ENCODE measurements at places on chromosomes 7 and 10.
A peak's percentile ranks its signal among the peaks of the same experiment; 100 is the strongest.

DNA sequence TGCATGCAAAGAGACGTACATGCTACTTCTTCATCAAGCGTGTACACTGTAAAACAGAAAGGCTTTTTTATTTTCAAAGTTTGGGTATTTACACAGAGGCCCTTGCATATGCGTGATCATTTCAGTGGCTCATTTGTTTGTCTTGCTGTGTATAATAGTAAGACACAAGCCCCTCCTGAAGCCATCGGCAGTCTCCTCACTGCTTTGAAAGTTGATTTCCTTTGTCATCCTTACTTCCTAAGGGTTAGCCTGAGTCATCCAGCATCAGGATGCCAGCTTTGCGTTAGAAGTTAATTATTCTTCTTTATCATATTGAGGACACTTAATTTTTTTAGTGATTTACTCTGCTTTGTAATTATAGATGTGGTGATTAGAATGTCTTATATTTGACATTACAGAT lies 72.5 kb upstream of the CTBP2 start:
- H3K36me3 ChIP-seq = no peaks in the 10 kb centered on the region
- no peaks in the 10 kb centered on the region for H3K4me1 ChIP-seq
- no peak overlapping the region for H3K4me3 ChIP-seq

GRCh38 chr7:81331061-81332018 lies 412.5 kb upstream of the SEMA3C start:
- DNase-seq = no peak
- no peak overlapping the region for H3K27ac ChIP-seq
- no peaks in the 10 kb centered on the region for H3K36me3 ChIP-seq
- no peaks in the 10 kb centered on the region for H3K27me3 ChIP-seq
- no peaks in the 10 kb centered on the region for H3K4me1 ChIP-seq
- no peak overlapping the region for H3K4me3 ChIP-seq

DNA sequence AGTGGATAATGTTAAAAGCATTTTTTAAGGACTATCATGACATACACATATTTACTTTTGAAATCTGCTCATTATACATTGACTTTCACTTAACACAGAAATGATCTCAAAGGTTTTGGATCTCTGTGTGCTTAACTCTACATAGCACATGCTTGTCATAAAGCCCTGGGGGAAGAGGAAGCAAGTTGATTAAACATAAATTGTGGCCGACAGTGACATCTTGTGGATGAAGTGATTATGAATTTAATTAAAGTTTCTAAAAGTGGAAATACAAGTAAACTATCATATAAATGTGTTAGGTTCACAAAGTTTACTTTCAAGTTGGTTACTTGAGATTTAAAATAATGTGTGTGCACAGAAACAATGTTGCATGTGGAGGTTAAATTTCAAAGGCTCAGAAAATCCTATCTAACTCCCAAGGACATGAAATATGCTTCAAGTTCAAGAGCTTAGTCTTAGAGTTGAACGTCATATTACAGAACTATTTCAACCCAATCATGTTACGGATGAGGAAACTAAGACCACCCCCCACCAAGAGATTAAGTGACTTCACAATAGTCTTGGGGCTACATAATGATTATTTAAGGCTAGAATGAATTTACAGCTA lies 1247.8 kb downstream of the GATA3 start:
- no peak overlapping the region for H3K27ac ChIP-seq
- no peaks in the 10 kb centered on the region for H3K36me3 ChIP-seq
- peaks cover 3% of the 10 kb centered on the region for H3K27me3 ChIP-seq
- H3K4me1 ChIP-seq = no peaks in the 10 kb centered on the region

- H3K27ac ChIP-seq = no peak overlapping the region
- no peaks in the 10 kb centered on the region for H3K4me1 ChIP-seq
- H3K27me3 ChIP-seq = no peaks in the 10 kb centered on the region
These were observed 476.8 kb upstream of the ADARB2 start for GRCh38 chr10:2214092-2214491.

GRCh38 chr10:59126261-59126660 lies 50.2 kb upstream of the PHYHIPL start:
- H3K27me3 ChIP-seq = no peaks in the 10 kb centered on the region
- H3K4me3 ChIP-seq = no peak overlapping the region
- no peaks in the 10 kb centered on the region for H3K36me3 ChIP-seq
- DNase-seq = no peak
- H3K4me1 ChIP-seq = no peaks in the 10 kb centered on the region
- no peak overlapping the region for H3K27ac ChIP-seq

GRCh38 chr7:54538122-54538521 lies 4.1 kb upstream of the VSTM2A start:
- no peak overlapping the region for H3K4me3 ChIP-seq
- H3K36me3 ChIP-seq = no peaks in the 10 kb centered on the region
- H3K27me3 ChIP-seq = peaks cover 22% of the 10 kb centered on the region
- DNase-seq = no peak

DNA sequence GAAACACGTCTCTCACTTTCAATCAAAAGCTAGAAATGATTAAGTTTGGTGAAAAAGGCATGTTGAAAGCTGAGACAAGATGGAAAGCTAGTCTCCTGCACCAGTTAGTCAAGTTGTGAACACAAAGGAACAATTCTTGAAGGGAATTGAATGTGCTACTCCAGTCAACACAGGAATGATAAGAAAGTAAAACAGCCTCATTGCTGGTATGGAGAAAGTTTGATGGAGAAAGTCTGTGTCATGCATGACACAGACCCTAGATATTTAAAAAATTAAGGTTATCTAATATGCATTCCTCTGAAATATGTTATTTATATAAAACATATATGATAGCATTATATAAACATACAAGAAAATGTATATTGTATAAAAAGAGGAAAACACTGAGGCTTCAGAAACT lies 699.4 kb upstream of the FZD8 start:
- no peaks in the 10 kb centered on the region for H3K27me3 ChIP-seq
- H3K36me3 ChIP-seq = no peaks in the 10 kb centered on the region
- no peak overlapping the region for H3K4me3 ChIP-seq
- no peaks in the 10 kb centered on the region for H3K4me1 ChIP-seq

- no peak for DNase-seq
- peaks cover 2% of the 10 kb centered on the region for H3K27me3 ChIP-seq
- no peaks in the 10 kb centered on the region for H3K4me1 ChIP-seq
- no peak overlapping the region for H3K4me3 ChIP-seq
- no peak overlapping the region for H3K27ac ChIP-seq
- no peaks in the 10 kb centered on the region for H3K36me3 ChIP-seq
These were observed 61.5 kb upstream of the NANOS1 start for GRCh38 chr10:118968060-118968459.

GRCh38 chr7:127359011-127359410 lies 33.5 kb downstream of the ZNF800 start:
- H3K4me1 ChIP-seq = no peaks in the 10 kb centered on the region
- H3K27me3 ChIP-seq = no peaks in the 10 kb centered on the region
- H3K36me3 ChIP-seq = peaks cover 27% of the 10 kb centered on the region
- no peak overlapping the region for H3K4me3 ChIP-seq

DNA sequence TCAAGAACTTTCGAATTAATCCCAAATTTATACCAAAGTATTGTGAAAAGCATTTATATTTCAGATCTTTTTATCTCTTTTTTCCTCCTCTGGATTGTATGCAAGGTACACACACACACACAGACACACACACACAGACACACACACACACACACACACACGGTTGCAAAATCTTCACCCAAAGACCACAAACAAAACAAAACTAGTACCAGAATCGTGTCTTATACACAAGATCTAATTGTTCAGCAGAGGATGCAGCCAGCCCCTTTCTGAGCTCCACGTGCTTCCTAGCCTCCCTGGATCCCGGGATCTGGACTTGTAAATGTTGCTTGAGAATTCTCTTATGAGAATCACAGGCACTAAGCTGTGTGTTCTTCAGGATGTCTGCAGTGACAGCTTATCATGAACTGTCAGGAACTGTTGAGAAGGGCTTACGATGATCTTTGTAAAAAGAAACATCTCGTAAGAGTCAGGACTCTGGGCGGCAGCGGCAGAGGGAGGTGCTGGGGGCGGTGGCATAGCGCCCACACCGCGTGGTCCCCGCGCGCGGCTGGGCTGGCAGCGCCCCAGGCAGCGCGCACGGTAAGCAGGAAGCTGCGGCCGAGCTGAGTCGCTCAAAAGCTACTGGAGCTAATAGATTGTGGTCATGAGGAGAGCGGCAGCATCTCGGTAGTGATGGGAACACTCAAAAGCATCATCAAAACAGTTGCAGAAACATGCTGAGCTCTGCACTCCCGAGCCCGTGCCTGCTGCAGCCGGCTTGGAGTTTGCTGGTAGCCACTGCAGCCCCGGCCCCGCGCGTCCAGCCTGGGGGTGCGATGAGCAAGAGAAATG lies 277.6 kb downstream of the GATA3 start:
- peak overlapping the region; percentile 61 for H3K27ac ChIP-seq
- no peaks in the 10 kb centered on the region for H3K36me3 ChIP-seq
- peaks cover 20% of the 10 kb centered on the region for H3K4me1 ChIP-seq
- DNase-seq = peak; percentile 99
- H3K27me3 ChIP-seq = no peaks in the 10 kb centered on the region
- H3K4me3 ChIP-seq = peak overlapping the region; percentile 52

- no peaks in the 10 kb centered on the region for H3K4me1 ChIP-seq
- peak; percentile 92 for DNase-seq
- H3K4me3 ChIP-seq = no peak overlapping the region
- no peak overlapping the region for H3K27ac ChIP-seq
These were observed 224.7 kb upstream of the SH2B2 start for GRCh38 chr7:102061981-102062390.

DNA sequence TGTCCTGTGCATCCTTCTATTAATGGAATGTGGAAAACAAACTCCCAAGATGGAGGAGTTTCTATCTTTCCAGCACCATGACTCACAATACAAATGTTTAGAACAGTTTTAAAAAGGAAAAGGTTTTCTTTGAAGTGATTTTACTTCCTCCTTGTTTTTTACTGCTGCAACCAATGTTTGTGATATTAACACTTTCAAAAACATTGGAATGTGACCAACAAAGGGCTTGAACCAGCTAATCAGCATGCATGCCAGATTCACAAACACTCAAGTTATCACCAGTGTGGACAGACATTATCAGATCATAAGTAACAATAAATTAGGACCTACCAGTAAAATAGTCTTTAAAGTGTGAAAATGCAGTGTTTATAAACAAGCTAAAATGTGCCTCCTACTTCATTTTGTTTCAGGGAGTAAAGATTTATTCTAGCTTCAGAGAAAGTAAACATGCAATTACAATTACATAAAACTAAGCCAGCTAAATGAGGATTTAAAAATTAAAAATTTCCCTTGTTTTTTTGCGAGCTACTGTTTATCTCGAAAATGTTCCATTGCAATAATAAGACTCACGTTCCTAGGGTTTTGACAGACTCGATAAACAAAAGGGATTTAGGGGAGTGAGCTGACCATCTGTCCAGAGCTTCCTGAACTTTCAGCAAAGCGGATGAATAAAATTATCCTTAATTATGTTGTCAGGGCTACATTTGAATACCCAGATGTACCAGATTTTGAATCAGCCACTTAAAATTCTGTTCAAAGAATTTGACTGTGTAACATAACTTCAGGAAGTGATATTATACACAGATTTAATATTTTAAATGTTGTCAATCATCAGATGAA lies 29.8 kb downstream of the CPVL start:
- no peaks in the 10 kb centered on the region for H3K27me3 ChIP-seq
- peaks cover 30% of the 10 kb centered on the region for H3K4me1 ChIP-seq
- H3K36me3 ChIP-seq = no peaks in the 10 kb centered on the region
- no peak for DNase-seq
- no peak overlapping the region for H3K27ac ChIP-seq

DNA sequence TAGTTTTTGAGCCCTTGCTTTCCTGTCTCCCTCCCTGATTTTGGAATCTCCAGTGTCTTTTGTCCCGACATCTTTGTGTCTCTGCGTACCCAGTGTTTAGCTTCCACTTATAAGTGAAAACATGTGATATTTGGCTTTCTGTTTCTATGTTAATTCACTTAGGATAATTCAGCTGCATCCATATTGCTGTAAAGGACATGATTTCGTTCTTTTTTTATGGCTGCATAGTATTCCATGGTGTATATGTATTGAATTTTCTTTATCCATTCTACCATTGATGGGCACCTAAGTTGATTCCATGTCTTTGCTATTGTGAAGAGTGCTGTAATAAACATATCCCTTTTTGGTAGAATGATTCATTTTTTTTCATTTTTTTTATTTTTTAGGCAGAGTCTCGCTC lies 48.3 kb downstream of the ADK start:
- no peak for DNase-seq
- H3K4me3 ChIP-seq = no peak overlapping the region
- no peak overlapping the region for H3K27ac ChIP-seq
- no peaks in the 10 kb centered on the region for H3K27me3 ChIP-seq
- peaks cover 12% of the 10 kb centered on the region for H3K36me3 ChIP-seq

GRCh38 chr10:454860-455259 lies 234.6 kb downstream of the DIP2C start:
- no peak overlapping the region for H3K27ac ChIP-seq
- no peak overlapping the region for H3K4me3 ChIP-seq
- no peaks in the 10 kb centered on the region for H3K27me3 ChIP-seq
- no peaks in the 10 kb centered on the region for H3K4me1 ChIP-seq

- H3K4me3 ChIP-seq = no peak overlapping the region
- no peaks in the 10 kb centered on the region for H3K36me3 ChIP-seq
- no peak for DNase-seq
- no peak overlapping the region for H3K27ac ChIP-seq
- no peaks in the 10 kb centered on the region for H3K4me1 ChIP-seq
These were observed 24.0 kb upstream of the ERCC6 start for GRCh38 chr10:49562893-49563292.

GRCh38 chr10:31120961-31121685 lies 89.5 kb upstream of the ZNF438 start:
- no peak overlapping the region for H3K27ac ChIP-seq
- no peak for DNase-seq
- no peaks in the 10 kb centered on the region for H3K27me3 ChIP-seq

DNA sequence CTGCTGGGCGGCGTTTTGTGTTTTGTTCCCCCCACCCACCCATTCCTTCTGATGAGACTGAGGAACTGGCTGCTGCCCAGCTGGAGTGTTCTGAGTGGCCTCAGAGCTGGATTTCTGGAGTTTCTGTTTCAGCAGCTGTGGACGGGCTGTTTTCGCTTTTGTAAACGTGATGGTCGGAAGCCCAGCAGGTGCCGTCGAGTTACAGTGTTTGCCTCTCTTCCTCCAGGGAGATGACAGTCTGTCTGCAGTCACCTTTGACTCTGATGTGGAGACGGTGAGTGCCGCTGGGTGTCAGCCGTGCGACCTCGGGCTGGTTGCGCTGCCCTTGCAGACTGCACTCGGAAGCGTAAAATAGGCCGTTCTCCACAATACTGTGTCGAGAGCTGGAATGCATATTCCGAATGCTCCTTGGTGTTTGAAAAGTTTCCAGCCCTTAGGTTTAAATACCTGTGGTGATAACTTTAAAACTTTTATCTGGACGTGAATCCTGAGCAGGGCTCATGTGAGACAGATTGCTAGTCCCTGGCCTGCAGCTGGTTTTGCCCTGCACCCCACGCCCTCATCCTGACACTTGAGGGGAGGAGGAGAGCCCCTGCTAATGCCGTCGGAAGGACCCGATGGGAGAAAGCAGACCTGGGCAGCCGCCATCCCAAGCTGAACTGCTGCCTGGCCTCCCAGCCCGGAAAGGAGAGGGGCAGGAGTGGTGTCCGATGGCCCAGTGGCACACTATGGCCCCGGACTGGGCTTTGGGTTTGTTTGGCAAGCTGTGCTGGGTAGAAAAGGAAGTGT lies 8.3 kb downstream of the IQCE start:
- H3K27ac ChIP-seq = no peak overlapping the region
- peaks cover 3% of the 10 kb centered on the region for H3K4me1 ChIP-seq
- no peaks in the 10 kb centered on the region for H3K36me3 ChIP-seq
- no peak for DNase-seq

- peak; percentile 82 for DNase-seq
- peak overlapping the region; percentile 89 for H3K27ac ChIP-seq
- H3K36me3 ChIP-seq = peaks cover 55% of the 10 kb centered on the region
- no peaks in the 10 kb centered on the region for H3K27me3 ChIP-seq
- peaks cover 4% of the 10 kb centered on the region for H3K4me1 ChIP-seq
These were observed 209.4 kb upstream of the KLF14 start for GRCh38 chr7:130943336-130943901.

GRCh38 chr7:32515890-32516550 lies 20.7 kb downstream of the AVL9 start:
- peaks cover 23% of the 10 kb centered on the region for H3K36me3 ChIP-seq
- no peak overlapping the region for H3K27ac ChIP-seq
- no peaks in the 10 kb centered on the region for H3K4me1 ChIP-seq
- DNase-seq = no peak
